Hypothalamus (tissue), 51 donors: ENCODE measurements at places on chromosomes 12 and 14.

DNA sequence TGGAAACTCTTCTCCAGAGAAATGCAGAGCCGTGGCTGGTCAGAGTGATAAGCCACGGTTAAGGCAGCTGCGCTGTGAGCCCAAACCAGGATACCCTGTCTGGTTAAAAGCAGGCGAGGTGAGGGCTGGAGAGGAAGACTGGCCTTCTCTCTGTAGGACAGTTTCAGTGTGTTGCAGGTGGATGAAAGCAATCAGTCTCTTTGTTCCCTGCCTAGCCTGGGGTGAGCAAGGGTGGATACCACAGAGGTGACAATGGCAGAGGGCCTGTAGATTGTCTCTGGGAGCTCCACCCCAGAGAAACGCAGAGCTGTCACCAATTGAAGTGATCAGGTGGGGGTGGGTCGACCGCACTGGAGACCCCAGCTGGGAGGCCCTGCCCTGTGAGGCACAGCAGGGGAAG lies 621.9 kb downstream of the LRFN5 start:
- DNase-seq: no peak

DNA sequence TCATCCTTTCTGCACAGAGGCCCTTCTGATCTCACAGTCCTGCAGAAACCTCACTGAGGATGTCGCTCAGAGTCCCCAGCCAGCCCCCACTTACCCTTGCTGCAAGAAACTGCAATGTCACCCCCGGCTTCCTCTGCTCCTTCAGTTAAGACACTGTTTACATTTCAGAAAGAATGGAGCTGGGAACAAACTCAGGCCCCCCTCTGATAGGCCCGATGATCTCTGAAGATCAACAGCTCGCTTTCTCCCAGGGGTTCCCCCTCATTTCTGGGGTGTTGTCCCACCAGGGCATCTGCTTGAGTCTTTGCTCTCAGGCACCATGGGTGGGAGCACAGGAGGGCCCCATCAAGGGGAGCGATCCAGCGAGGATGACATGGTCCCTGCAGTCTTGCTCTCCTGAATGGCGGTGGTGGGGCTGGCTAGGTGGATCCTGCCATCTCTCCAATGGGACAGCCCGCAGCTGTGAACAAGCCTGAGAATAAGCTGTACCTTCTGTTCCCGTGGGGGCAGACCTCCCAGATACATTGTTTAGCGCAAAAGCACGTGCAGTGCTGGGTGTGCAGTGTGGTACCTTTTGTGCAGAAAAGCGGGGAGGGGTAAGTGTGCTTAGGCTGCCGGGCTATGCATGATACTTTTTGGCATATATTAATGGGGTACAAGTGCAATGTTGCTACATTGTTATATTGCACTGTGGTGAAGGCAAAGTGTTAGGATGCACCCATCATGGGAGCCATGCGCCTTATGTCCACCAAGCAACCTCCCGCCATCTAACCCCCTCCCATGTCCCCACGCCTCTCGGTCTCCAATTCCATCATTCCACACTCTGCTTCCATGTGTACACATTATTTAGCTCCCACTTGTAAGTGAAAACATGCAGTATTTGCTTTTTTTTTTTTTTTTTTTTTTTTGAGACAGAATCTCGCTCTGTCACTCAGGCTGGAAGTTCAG lies 6.7 kb upstream of the NCOR2 start:
- no peak for DNase-seq

DNA sequence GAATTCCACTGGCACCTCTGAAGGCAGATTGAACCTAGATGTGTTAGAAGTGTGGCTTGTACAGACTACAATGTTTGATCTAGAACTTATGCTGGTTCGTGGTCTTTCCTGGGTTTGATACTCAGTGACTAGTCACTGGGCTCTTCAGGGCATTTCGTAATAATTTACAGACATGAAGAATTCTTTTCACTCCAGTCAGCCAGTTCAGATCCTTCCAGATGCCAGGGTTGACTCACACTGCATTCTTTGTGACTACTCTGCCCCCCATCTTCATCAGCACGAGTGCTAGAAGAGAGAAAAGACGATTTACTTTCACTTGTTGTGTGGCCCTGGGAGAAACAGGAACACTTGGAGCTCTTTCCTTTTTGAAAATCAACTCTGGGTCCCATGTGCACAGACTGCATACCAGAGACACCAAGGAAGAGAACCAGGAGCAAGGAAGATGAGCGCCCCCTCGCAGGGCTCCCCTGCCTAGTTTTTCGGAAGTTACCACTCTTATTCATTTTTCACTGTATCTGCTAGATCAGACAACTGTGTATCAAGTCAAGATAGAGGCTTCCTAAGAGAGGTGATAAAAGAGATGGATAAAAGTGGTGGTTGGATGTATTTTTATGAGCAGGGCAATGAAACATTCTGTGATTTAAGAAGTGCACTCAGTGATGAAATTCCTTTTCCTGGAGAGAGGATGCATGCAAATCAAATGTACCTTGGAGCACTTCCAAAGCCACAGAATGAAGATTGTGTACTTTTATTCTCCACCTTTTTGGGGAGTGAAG lies 33.5 kb upstream of the EVL start:
- no peak for DNase-seq

- DNase-seq: no peak
Observed at GRCh38 chr14:101335061-101335661, 226.1 kb upstream of the DIO3 start.

- no peak for DNase-seq
Observed at GRCh38 chr14:26330982-26331381, 266.9 kb downstream of the NOVA1 start.

DNA sequence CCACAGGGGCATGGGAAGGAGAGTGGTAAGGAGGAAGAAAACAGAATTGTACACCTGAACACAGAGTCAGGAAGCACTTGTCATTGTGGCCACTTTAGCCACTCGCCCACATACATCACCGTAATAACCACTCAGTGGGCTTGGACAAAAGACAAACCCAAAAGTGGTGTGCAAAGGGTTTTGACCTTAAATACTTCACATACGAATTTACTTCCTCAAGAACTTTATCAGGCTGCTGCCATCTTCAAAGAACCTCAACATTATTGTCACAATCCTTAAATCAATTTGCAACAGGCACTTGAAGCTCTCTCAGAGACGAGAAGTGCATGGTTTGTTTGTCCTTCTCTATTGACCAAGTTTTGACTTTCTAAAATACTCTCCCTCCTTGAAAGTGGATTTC lies 187.3 kb upstream of the EGLN3 start:
- DNase-seq: no peak

- DNase-seq: no peak
Observed at GRCh38 chr14:104647467-104648043, 41.9 kb upstream of the INF2 start.
